ENCODE measurements at places on chromosomes 4 and X. TPM values are rescaled to one million over a fixed set of nuclear protein-coding genes. Genes with fewer than 3 reads are reported as not detected.

GRCh38 chr4:146186596-146186995, 11.1 kb downstream of the LSM6 start:
- no peak for DNase-seq

GRCh38 chrX:119382606-119383005, 16.5 kb upstream of the SLC25A43 start:
- no peak for DNase-seq

DNA sequence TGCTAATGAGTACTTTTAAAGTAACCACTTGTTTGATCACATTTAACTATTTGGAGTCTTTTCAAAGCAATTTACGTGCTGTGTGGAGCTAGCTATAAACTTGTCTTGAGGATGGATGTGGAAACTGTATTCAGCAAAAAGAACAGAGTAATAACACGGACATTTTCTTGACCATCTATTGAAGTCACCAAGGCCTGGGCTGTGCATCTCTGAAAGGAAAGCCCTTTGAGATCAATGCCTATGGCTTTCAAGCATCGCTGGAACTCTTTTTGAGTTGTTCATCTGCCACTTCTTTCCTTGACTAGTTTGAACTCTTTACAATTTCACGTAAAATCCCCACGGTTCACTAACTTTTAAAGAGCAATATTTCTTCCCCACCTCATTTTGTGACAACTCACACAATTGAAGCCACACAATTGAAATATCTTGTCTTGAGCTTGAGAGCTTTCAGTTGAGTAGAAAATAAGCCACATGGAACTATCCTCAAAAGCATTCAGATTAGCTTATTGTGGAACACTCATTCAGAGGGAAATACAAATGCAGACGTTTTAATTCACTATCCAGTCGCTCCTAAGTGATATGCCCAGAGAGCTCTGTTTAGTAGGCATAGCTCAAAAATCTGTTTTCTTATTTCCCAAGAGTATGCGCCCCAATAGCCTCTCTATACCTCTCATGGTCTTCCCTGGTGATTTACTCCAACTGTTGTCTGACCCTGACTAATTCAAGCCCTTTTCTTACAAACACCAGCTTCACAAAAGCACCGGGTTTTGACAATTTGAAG, 134.9 kb upstream of the SLITRK2 start:
- DNase-seq, result no peak

DNA sequence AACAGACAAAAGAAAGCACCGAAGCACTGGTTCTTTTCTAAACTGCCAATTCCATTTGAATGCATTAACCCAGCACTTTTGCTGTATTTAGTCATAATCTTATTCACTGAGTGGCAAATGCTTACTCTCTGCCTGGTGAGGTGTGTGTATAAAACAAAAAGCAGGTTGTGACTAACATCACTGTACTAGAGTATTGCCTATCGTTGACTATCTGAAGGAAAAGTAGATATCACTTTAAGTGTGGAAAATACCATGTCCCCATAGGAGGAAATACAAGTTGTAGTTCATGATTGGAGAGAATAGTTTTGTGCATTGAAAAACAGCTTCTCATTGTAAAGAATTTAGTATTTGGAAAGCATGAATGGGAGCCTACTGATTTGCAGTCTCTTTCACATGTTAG, 2.7 kb downstream of the PDLIM5 start:
- DNase-seq, result no peak

Gene FHDC1
- 0.10 TPM for total RNA-seq

DNA sequence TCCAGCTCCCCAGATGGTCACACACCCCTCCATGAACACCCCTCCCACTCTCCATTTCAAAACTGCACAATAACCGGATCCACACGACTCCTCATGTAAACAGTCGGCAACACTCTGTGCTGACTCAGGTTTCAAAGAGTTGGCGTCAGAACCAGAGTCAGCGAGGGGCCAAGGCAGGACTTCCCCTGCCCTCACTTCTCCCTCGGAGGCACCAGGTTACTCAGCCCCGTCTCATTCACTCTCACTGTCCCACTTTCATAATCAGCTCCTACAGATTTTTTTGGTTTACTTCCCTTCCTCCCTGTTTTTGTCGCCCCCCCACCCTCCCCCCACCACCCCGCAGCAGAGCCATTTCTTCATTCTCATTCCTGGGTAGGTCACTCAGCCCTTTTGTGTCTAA, 2.7 kb upstream of the TIMP1 start:
- DNase-seq, result peak; percentile 61

GRCh38 chr4:186058253-186058979, 10.5 kb upstream of the TLR3 start:
- DNase-seq, result no peak

DNA sequence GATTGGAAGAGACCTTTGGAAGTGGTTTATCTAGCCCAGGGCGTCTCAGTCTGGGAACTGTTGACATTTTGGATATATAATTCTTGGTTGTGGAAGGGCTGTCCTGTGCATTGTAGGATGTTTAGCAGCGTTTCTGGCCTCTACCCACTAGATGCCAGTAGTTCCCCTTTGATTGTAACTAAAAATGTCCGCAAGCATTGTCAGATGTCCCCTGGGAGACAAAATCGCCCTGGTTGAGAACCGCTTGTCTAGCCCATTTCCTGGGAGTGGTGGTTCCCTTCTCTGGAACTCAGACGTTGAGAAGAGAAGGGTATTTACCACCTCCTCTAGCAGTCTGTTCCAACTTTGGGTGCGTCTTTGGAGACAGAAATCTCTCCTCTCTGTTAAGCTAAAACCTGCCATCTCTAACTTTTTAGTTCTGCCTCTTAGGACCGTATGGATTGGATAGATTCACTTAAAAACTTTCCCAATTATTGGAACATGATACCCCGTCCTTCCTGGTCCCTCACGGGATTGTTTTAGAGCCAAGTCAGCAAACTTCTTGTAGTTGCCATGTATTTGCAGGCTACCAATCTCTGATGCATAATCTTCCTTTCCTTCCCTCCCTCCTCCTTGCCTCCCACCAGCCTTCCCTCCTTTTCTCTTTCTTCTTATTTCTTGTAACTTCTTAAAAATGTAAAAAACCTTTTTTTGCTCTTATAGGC, 13.9 kb downstream of the TMEM165 start:
- DNase-seq, result no peak

GRCh38 chrX:154351183-154352011, 23.0 kb downstream of the FLNA start:
- no peak for DNase-seq

- no peak for DNase-seq
Measured at GRCh38 chr4:183286590-183287308, 33.3 kb downstream of the CLDN22 start.

Gene FDCSP
- total RNA-seq, result not detected

GRCh38 chrX:96438803-96439202, 245.8 kb upstream of the DIAPH2 start:
- no peak for DNase-seq

Gene FREM3
- not detected for total RNA-seq

Gene DRD5
- total RNA-seq, result not detected

Gene TMEM31
- total RNA-seq, result 0.46 TPM

Gene MAGEC2
- not detected for total RNA-seq

DNA sequence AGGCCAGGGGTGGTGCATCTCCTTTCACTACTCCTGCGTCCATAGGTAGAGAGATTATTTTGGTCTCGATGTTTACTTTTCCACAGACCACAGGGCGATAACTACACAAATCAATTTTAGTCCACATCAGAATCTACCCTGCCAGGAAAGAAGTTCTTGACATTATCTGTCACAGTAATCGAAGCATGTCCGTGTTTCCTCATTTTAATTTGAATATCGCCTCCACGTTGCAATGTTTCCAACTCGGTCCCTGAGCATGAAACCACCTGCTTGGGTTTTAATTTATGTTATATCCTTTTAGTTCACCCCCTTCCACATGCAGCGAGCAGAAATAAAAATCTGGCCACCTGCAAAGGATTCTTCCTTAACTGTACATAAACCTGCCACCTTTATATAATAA, 100.1 kb upstream of the ATXN3L start:
- DNase-seq, result no peak

DNA sequence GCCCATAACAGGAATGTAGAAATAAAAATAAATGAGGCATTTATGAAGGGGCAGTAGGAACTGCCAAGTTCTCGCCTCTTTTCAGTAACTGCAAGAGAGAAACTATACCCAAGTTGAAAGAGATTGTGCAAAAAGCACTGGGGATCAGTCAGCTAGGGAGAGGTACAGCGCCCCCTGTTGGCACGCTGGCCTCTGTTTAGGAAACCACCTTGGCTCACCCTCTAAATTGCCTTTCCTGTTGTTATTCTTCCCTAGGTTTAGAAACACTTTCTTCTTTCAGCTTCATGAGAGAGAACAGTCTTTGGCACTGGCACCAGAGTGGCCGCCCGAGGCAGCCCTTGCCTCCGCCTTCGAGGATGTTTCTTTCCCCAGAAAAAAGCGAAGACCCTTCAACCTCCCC, 348.5 kb downstream of the MID1IP1 start:
- DNase-seq, result peak; percentile 63

DNA sequence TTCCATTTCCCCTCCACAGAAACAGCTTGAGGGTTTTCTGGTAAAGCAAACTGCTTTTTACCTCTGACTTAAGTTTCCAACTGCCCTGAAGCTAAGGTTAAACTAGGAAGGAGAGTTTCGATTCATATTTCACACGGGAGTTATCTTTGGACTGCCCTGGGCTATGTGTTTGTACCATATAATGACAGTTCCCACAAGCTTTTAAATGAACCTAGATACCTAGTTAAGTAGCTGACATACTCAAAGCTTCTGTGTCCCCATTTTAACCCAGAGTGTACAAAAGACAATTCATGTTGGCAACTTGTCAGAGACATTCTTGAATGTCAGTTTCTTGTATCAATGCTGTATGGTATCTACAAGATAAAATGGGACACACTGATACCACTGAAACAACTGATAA, 1296.6 kb upstream of the IGFBP7 start:
- no peak for DNase-seq

DNA sequence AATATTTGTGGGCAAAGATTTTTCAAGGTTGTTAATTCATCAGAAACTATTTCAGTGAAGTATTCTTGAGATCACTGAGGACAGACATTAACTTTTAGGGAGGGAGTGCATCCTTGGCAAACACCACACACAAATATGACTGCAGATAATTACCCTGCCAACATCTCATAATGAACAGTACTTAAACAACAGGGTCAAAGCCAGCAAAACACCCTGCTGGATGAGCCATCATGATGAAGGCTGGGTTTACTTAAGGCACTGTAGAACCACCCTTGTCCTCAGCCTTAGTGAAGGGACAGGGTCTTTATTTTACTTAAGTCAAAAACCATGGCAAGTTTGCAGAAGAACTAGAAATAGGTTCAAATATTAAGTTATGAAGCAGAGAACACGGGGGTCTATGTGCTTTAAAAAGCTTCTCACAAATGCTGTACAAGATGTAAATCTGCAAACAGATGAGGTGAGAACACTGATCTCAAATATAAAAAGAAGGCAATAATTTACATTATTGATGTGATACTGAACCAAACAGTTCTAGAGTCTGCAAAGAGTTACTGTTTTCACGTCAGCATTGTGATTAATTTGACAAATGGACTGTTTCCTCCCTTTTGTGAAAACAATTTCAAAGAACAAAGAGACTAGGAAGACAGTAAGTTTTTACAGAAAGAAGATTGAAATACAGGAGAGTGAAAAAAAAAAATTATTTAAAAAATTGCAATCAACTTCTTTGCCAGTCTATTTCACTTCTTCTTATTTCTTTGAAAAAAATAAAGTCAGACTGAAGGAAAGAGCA, 28.2 kb downstream of the TAPT1 start:
- DNase-seq, result no peak

GRCh38 chr4:89719536-89720090, 117.3 kb downstream of the SNCA start:
- no peak for DNase-seq

DNA sequence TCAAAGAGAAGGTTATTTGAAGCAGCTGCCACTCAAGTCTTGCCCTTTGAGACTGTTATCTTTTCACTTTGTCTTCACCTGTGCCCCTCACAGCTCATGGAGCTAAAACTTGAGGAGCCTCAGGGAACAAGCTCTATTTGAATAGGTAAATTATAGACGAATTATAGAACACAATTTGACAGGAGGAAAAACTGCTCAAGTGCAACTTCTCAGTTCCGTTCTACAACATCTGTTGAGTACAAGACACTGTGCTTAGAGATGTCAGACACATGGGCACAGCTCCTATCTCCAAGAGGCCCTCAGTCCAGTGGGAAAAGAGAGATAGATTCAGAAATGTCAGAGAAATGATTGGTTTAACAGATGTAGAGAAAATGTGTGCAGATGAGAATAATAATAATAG, 5.1 kb downstream of the PPP1R2C start:
- no peak for DNase-seq

GRCh38 chr4:146442801-146443200, 78.9 kb downstream of the SLC10A7 start:
- DNase-seq, result no peak

GRCh38 chr4:113300471-113300928, 251.0 kb downstream of the ANK2 start:
- peak; percentile 11 for DNase-seq

- DNase-seq, result no peak
Measured at GRCh38 chr4:151013944-151014343, 1.1 kb downstream of the LRBA start.

DNA sequence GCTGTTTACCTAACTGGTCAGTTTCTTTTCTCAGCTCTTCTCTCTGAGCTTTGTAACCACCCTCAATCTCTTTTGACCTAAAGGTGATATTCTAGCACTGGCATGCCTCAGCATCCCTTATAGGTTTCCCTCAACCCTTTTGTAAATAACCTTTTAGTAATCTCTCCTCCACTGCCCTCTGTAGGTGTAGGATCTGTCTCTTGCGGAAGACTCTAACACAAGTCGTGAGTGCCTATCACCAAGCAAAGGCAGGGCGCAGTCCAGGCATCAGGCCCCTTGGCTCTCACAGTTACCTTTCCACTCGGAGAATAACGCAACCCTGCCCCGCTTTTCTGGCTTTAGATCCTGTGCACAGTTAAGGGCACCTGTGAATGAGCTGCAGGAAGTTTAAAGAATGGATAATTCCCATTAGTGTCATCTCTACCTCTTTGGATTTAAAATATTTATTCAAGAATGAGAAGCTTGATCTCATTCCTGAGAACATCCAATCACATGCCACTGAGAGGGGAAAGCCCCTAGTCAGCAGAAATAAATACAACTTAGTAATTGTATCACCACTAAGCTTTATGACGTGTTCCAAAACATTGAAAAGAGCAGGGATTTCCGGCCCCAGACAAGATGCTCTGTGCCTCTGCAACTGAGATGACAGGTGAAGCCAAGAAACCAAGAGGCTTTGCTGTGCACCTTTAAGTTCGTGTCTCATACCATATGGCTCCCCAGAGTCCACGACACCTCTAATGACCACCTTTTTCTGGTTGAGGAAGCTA, 58.8 kb downstream of the SPINK2 start:
- DNase-seq, result peak; percentile 12

DNA sequence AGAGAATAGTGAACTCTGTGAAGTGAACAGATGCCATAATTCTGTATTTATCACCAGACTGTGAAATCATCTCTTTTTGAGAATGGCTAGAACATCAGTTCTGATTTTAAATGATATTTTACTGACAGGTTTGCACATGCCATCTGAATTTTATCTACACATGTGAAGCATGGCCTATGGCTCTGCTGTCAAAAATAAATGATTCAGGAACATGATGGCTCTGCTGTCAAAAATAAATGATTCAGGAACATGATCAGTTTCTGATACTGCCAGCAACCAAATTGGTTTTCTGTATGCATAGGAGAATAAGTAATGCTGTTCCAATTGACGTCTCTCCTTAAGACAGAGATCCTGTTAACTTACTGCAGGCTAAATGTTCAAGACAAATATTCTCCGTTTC, 70.6 kb upstream of the TLL1 start:
- DNase-seq, result no peak

Measured in activated T-cell treated with anti-CD3 and anti-CD28 coated beads, Interleukin-2, amount 50 U/mL, for 72 hours (primary cell).